ENCODE measurements at places on chromosomes 12 and 14.

DNA sequence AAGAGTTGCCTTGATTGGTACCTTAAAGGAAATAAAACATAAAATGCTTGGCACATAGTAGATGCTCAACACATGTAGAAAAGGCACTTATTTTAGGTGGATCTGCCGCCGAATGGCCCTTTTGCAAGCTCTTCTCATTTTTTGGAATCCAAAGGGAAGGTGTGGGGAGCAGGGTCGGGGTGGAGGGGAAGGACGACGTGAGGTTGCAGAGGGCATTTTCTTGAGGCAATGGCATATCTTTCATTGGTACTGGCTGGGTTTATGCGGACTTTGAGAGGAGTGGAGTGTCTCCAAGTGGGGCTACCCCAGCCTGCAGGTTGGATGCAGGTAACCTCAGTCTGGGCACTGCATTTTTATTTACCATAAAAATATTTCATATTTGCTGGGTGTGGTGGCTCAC lies 8.1 kb downstream of the RTL1 start:
- DNase-seq = no peak

GRCh38 chr14:99806836-99807235 lies 13.6 kb downstream of the EML1 start:
- DNase-seq = no peak

DNA sequence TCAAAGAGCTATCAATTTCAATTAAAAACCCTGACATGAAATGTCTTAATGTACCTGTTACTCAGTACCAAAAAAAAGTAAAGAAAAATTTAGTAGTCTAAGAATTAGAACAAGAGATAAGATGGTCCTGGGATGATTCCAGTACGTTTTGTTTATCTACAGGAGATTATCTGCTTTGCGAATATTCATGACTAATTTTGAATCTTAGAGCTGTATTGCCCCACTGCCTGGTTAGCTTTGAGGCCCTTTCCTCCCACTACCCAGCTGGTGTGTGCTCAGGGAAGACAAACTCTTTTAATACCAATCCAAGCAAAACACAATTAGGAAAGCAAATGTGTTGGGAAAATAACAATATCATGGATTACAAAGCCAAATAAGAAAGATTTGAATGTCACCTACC lies 263.5 kb downstream of the FOXG1 start:
- no peak for DNase-seq

DNA sequence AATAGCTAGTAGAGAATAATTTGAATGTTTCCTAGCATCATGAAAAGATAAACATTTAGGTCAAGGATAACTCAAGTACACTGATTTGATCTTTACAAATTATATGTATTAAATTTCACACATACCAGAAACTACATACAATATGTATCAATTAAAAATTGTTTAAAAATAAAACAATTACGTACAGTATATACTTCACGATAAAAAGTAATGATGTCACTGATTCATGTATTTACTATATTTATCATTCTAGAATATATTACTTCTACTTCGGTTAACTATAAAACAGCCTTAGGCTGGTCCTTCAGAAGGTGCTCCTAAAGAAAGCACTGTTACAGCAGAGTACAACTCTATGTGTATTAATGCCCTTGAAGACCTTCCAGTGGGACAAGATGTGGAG lies 11.5 kb downstream of the RBM23 start:
- DNase-seq = no peak

DNA sequence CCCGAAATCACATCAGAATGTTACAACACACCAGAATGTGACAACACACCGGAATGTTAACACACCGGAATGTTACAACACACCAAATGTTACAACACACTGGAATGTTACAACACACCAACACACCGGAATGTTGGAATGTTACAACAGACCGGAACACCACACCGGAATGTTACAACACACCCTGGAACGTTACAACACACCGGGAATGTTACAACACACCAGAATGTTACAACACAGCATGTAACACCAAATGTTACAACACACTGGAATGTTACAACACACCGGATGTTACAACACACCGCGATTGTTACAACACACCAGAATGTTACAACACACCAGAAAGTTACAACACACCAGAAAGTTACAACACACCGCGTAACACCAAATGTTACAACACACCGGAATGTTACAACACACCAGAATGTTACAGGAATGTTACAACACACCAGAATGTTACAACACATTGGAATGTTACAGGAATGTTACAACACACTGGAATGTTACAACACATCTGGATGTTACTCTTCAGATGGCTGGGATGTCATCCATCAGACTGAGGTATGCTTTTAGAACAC lies 21.1 kb downstream of the CHFR start:
- no peak for DNase-seq

DNA sequence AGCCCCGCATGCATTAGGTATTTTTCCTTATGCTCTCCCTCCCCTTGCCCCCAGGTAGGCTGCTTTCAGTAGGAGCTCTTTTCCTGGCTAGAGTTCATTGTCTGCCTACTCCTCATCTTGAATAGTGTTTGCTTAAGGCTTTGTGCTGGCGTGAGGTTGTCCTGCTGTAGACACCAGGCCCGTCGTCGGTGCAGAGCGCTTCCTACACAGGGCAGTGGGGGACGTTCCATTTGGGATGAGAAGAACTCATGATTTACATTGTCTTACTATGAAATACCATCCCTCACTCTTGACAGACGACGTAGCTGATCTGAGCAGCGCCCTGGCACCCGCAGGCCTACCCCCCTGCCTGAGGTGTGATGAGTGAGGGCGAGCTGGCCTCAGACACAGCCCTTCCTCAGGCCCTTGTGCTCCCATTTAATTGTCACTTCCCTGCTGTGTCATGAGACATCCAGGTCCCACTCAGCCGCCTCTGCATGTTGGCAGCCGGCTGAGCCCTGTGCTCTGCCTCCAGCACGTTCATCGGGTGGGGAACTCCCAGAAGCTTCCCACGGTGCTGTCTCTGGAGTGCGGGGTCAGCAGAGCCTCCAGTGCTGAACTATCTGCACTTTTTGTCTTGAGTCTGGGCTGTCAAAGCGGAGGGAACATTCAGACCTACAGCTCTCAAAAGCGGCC lies 76.0 kb downstream of the WDR20 start:
- DNase-seq = no peak

DNA sequence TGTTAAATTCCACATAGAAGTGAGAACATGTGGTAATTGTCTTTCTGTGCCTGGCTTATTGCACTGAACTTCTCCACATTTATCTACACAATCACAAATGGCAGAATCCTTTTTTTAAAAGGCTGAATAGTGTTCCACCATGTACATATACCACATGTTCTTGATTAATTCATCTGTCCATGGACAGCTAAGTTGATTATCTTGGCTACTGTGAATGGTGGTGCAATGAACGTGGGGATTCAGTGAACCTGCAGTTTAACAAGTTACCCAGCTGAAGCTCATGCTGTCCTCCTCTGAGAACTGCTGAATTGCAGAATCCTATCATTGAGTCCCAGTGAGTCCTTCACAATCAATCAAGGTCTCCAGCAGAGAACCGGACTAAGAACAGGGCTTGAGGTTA lies 74.9 kb downstream of the TBK1 start:
- DNase-seq = no peak

DNA sequence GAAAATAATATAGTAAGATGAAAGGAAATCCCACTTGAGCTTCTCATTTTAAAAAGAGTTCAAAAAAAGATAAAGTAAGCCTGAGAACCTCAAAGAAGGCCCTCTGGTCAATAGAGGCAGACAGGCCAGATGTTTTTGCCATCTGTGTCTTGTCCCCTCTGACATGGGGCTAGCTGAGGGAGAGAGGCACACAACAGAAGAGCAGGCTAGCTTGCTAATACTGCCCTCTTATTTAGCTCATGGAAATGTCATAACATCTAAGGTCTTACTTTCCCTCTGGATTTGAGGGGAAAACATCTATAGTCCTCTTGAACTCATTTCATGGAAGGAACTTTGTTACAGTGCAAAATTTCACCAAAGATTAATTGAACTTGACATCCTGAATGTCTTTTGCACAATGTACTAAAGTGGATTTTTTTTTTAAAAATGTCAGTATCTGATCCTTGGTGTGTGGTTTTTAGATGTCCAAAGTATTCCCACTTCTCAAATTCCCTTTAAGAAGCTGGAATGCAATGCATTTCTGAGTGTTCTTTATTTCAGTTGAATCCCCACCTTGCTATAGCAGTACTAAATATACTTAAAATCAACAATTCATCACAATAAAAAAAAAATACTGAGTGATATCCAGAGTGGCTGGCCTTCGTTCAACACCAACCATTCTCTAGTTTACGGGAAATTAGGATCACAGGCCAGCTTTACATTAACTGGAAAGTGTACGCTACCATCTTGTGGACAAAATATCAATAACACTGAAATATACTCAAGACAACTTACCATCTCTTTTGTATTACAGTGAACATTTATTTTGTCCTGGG lies 176.7 kb downstream of the PAH start:
- DNase-seq = no peak
